ENCODE measurements at places on chromosomes 7 and 10.
A peak's percentile ranks its signal among the peaks of the same experiment; 100 is the strongest.

DNA sequence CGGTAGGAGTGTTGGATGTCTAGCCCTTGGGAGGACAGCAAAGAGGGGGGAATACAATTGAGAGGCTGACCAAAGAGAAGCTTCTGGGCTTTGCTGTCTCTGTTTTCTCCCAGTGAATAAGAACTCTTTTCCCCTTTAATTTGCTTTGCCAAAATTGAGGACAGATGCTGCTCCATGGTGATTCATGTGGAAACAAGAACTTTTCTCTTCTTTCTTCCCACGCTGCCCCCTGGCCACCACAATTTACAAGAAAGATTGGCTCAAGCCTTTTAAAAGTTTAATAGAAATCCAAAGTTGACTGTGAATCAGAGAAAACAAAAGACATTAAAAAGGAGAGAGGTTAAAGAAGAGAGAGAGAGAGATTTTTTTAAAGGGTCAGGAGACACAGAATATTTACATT is 49.0 kb downstream of the PRR15 start:
- peak; percentile 31 for DNase-seq

DNA sequence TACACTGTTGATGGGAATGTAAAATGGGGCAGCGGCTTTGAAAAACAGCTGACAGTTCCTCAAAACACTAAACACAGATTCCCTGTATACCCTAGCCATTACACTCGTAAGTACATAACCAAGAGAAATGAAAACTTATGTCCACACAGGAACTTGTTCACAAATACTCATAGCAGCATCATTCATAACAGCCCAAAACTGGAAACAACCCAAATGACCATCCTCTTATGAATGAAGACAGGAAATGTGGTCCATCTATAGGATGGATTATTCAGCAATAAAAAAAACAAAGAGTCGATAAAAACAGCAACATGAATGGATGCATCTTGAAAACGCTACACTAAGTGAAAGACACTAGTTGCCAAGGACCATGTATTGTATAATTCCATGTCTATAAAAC is 23.7 kb downstream of the NMT2 start:
- no peak for DNase-seq

DNA sequence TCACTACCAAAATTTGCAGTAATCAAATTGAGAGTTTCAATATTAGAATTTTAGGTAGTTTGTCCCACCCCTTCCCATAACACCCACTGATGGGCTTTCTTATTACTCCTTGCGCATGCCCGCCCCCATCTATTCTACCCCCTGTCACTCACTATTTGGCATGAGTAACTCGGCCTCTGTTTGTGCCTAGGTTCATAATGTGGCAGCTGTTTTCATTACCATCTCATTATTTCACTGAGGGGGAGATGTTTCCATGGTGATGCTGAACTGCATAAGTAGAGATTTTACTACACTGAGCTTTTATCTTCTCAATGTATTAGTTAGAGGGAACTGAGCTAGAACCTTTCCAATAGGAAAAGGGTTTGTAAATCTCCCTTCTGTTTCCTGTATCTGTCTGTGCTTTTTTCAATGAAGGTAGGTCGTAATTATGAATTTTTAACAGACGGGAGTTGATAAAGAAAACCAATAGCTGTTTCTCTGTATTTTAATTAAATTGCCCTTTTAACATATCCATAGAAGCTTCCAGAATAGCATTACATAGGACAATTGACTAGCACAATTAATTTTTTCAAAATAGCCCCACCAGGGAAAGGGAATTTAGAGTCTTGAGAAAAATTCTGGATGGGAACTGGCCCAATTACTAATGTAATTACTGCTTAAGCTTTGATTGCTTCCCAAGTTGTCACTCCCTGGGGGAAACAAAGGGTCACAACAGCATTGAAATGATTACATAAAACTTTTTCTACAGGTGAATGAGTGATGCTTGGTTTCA is 33.4 kb downstream of the PRPS1L1 start:
- no peak for DNase-seq

- DNase-seq, result no peak
Measured at GRCh38 chr7:132687981-132688383, 111.7 kb upstream of the PLXNA4 start.

- DNase-seq, result no peak
Measured at GRCh38 chr7:115721293-115722217, 309.0 kb downstream of the TFEC start.

Data from MG63 (cell line).